ENCODE measurements at places on chromosomes 2 and 18. TPM values are rescaled to one million over a fixed set of nuclear protein-coding genes. Genes with fewer than 3 reads are reported as not detected.

The BCL11A gene
- 0.41 TPM for total RNA-seq

The POLE4 gene
- 12.8 TPM for total RNA-seq

The CLEC4F gene
- not detected for total RNA-seq

The PAX3 gene
- total RNA-seq, result not detected

The ANKRD30BL gene
- not detected for total RNA-seq

The RGPD3 gene
- total RNA-seq, result 1.1 TPM

The MYCN gene
- total RNA-seq, result 0.21 TPM

The USP34 gene
- 88.0 TPM for total RNA-seq

The DSC3 gene
- total RNA-seq, result 3.0 TPM

GRCh38 chr18:60656553-60656952, 284.0 kb upstream of the MC4R start:
- no peaks in the 10 kb centered on the region for H3K4me1 ChIP-seq
- no peak for DNase-seq
- H3K27ac ChIP-seq, result no peak overlapping the region
- no peaks in the 10 kb centered on the region for H3K27me3 ChIP-seq
- H3K36me3 ChIP-seq, result no peaks in the 10 kb centered on the region

- no peaks in the 10 kb centered on the region for H3K36me3 ChIP-seq
- no peaks in the 10 kb centered on the region for H3K27me3 ChIP-seq
- DNase-seq, result no peak
- no peak overlapping the region for H3K4me3 ChIP-seq
These were observed 125.7 kb upstream of the THSD7B start for GRCh38 chr2:136639651-136640050.

DNA sequence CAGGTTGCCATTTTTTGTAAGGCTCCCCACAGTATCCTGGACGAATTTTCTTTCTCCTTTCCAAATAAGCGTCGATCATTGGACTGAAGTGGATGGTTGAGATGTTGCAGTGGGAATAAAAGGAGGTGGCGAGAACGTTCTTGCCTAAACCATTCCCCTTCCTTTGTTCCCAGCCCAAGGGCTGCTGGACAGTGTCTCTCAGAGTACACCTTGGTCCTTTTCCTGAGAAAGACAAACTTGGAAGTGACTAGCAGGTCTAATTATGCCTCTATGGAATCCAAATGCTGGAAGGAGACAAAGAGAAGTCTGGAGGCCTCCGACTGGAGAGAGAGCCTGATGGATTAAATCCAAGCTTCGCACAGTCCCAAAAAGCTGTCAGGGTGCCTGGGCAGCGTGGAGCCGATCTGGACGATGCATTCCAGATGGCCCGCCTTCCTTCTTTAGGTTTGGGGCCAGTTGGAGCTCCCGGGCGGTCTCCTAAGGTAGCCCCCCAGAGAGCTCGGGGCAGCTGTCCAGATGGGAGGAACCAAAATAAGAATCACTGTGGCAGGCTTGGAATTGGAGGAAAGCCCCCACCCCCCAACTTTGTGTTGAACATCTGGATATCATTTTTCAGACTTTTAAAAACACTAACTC, 186.8 kb downstream of the TMEM247 start:
- peak overlapping the region; percentile 55 for H3K27ac ChIP-seq
- no peak overlapping the region for H3K4me3 ChIP-seq
- no peak for DNase-seq
- H3K4me1 ChIP-seq, result peaks cover 39% of the 10 kb centered on the region
- H3K27me3 ChIP-seq, result no peaks in the 10 kb centered on the region
- H3K36me3 ChIP-seq, result no peaks in the 10 kb centered on the region

DNA sequence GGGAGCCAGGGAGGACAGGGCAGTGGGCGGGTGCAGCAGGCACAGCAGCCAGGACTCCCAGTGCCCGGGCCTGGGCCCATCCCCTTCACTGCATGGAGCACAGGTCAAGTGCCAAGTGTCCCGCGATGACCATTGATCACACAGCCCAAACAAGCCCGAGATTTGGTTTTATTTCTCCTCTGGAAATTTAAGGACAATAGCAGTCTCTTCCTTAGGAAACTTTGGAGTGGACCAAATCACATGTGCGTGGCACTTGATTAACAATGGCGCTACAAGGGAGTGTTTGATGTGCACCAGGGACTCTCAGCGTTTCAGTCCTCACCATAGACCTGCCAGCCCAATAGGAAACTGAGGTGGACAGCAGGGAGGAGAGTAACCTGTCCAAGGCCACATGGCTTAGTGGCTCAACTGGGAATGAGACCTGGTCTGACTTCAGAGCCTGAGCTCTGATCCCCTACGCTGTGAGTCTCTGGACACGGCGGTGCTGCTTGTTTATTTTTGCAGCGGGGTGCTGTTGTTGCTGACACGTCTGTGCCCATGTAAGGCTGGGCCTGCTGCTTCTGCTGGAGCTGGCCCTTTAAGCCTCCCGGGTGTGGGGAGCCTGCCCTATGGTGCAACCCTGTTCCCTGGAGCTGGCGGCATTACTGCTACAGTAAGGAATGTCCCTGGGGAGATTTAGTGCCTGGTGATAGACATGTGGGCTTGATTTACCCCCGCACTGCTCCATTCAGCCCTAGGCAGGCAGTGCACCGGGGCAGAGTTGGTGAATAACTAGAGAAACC, 194.2 kb downstream of the INHBB start:
- peaks cover 13% of the 10 kb centered on the region for H3K4me1 ChIP-seq
- H3K36me3 ChIP-seq, result no peaks in the 10 kb centered on the region

- no peaks in the 10 kb centered on the region for H3K36me3 ChIP-seq
- H3K4me3 ChIP-seq, result peak overlapping the region; percentile 68
- no peak for DNase-seq
- no peaks in the 10 kb centered on the region for H3K27me3 ChIP-seq
- peak overlapping the region; percentile 61 for H3K27ac ChIP-seq
- peaks cover 20% of the 10 kb centered on the region for H3K4me1 ChIP-seq
These were observed 18.1 kb downstream of the ZNF516 start for GRCh38 chr18:76476665-76477561.

DNA sequence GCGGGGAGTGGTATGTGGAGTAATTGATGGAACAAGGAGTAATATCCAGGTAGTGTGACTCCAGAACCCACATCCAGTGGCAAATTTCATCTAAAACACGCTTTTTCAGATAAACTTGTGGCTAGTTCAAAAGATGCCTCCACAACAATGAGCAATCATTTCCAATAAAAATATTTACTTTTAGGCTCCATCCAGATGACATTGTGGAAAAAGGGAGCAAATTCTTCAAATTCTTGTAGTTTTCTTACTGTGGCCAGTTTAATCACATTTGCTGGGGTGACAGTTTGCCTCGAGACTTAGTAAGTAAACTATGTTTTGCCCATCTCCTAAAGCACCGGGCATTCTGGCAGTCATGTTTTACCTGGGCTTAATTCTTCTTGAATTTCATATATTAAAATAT, 243.6 kb downstream of the IRS1 start:
- no peaks in the 10 kb centered on the region for H3K27me3 ChIP-seq
- no peaks in the 10 kb centered on the region for H3K36me3 ChIP-seq

GRCh38 chr18:73244401-73244800, 376.6 kb upstream of the NETO1 start:
- no peaks in the 10 kb centered on the region for H3K36me3 ChIP-seq
- no peak overlapping the region for H3K27ac ChIP-seq
- no peaks in the 10 kb centered on the region for H3K4me1 ChIP-seq
- no peaks in the 10 kb centered on the region for H3K27me3 ChIP-seq
- DNase-seq, result no peak
- H3K4me3 ChIP-seq, result no peak overlapping the region

DNA sequence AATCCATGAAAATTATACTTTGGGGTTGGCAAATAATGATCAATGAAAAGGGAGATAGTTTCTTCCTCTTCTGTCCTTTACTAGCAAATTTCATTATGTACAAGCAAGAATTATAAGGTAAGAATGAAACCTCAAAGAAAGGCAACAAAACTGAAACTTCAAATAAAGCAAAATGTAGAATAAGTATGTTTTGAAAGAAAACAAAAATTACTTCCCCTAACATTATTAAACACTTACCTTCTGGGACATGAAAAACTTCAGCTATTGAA, 29.4 kb downstream of the THADA start:
- peaks cover 13% of the 10 kb centered on the region for H3K36me3 ChIP-seq
- no peak overlapping the region for H3K27ac ChIP-seq
- no peaks in the 10 kb centered on the region for H3K27me3 ChIP-seq

GRCh38 chr2:237978058-237978712, 11.4 kb downstream of the UBE2F start:
- no peak for DNase-seq
- H3K4me1 ChIP-seq, result peaks cover 30% of the 10 kb centered on the region
- peaks cover 8% of the 10 kb centered on the region for H3K36me3 ChIP-seq

Data from thoracic aorta (tissue), 2 donors.